ENCODE measurements at places on chromosomes 5 and 9.

GRCh38 chr9:124122321-124122720 lies 110.8 kb downstream of the LHX2 start:
- DNase-seq: no peak

DNA sequence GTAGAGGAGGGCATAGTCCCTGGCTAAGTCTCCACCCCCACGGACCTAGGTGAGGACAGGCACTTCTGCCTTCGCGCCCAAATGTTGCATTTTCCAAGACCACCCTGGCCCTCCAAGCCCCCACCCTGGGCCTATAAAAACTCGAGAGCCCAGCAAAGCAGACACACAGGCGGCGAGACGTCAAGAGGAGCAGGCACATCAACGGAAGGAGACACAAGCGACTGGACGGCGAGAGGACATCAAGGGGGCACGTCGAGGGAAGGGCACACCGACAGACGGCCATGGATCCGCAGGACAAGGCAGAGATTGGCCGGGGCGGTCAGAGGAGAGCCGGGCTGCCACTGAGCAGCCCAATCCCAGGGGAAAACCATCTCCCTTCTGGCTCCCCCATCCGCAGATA lies 348.0 kb downstream of the MTRR start:
- DNase-seq: no peak

DNA sequence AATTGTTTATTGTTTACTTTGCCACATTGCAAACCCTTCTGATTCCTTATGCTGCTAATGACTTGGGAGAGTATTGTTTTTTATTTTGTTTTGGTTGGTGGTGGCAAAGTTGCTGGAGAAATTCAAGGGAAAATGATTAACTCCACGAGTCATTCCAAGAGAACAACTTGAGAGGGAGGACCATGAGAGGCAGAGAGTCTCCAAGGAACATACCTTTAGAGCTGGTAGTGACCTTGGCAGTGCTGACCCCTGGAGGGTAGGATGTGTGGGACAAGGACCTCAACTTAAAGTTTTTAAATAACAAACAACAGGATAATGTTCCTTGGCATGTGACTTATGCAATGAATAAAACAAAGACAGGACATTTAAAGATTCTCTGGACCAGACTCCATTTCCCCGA lies 139.7 kb downstream of the LRRC70 start:
- DNase-seq: no peak

DNA sequence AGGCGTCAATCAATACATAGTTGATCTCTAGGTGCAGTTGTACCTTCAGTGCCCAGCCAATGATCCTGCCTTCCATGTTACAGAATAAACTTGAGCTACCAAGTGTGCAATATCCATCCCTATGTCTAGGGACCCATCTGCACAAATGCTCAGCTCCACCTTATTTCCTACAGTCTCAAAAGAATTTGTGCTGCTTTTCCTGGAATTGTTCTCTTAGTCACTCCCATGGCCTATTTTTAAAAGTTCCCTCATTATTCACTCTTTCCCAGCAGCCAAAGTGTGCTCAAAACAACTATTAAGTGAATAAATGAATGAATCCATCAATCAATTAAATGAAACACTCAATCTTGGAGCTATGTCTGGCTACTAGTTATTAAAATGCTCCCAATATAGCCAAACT lies 14.7 kb downstream of the LIX1 start:
- DNase-seq: no peak

DNA sequence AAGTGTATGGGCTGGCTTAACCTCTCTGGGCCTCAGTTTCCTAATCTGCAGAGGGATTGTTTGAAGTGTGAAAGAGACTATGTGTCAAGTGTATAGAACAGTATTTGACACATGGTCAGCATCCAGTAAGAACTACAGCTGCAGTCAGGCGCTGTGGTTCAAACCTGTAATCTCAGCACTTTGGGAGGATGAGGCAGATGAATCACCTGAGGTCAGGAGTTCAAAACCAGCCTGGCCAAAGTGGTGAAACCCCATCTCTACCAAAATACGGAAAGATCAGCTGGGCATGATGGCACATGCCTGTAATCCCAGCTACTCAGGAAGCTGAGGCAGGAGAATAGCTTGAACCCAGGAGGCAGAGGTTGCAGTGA lies 31.9 kb upstream of the STING1 start:
- DNase-seq: no peak

- DNase-seq: no peak
Measured at GRCh38 chr9:86178503-86178902, 79.1 kb upstream of the GOLM1 start.

GRCh38 chr5:67880876-67881275 lies 334.7 kb upstream of the PIK3R1 start:
- DNase-seq: no peak

DNA sequence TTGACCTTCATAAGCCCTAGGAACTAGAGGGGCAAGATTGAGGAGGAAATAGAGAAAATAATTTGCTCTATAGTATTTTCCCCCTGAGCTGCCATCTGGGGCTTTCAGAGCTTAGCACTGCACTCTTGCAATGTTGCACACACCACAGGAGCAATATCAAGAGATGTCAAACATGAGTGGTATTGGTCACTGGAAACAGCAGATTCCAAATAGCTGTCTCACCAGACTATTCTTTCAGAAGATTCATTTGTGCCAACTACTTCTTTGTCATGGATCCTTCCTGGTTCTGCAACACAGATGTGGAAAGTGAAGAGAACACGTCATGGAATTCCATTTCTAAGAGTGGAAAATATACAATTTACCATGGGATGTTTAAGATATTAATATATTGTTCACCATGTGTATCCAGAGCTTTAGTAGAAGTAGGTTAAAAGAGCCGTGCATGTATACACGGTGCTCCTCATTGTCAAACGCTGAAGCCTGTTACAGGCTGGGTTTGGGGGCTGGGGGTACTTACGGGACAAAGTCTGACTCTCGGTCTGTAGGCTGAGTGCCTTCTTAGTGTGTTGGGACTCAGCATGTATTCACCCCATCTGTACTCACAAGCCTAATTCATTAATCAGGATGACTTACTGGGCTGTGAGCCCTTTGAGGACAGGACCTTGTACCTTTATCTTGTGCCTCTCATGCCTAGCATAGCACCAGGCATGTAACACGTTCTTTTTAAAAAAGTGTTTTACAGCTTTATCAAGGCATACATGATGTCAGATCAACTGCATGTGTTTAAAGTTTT lies 31.4 kb upstream of the GDNF start:
- DNase-seq: peak; percentile 94

- no peak for DNase-seq
Measured at GRCh38 chr5:1943481-1943880, 60.8 kb upstream of the IRX4 start.

DNA sequence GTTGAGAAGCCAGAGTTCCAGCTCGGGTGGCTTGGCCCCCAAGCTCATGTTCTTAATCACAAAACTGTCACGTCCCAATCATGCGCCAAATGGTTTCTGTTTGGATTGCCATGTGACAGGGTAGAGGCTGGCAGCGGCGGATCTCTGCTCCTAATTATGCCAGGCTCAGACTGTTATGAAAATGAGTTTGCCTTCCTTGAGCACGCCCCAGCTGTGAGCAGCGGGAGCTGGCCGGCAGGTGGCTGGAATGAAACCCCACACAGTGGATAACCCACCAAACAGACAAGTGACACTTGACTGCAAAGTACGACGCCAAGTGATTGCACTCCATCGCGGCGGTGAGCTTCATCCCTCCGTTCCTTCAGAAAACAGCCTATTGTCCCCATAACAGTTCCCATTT lies 75.4 kb downstream of the CFAP77 start:
- no peak for DNase-seq

- DNase-seq: no peak
Measured at GRCh38 chr5:95840956-95841705, 18.6 kb upstream of the GLRX start.

DNA sequence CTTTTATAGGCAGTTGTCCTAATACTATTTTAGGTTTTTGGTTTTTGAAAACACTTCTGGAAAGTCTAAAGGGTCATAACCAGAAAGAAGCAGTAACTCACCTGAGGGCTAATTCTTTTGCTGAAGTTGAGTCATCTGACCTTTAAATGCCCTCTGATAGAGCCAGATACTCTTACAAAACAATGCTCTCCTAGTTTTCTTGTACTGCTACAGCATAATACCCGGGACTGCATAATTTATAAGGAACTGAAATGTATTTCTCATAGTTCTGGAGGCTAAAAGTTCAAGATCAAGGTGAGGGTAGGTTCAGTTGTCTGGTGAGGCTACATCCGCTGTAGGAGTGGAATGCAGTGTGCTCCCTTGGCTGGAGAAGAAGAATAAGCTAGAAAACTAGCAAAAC lies 670.3 kb downstream of the TLE4 start:
- DNase-seq: no peak

- no peak for DNase-seq
Measured at GRCh38 chr5:95350631-95351030, 40.5 kb upstream of the FAM81B start.

DNA sequence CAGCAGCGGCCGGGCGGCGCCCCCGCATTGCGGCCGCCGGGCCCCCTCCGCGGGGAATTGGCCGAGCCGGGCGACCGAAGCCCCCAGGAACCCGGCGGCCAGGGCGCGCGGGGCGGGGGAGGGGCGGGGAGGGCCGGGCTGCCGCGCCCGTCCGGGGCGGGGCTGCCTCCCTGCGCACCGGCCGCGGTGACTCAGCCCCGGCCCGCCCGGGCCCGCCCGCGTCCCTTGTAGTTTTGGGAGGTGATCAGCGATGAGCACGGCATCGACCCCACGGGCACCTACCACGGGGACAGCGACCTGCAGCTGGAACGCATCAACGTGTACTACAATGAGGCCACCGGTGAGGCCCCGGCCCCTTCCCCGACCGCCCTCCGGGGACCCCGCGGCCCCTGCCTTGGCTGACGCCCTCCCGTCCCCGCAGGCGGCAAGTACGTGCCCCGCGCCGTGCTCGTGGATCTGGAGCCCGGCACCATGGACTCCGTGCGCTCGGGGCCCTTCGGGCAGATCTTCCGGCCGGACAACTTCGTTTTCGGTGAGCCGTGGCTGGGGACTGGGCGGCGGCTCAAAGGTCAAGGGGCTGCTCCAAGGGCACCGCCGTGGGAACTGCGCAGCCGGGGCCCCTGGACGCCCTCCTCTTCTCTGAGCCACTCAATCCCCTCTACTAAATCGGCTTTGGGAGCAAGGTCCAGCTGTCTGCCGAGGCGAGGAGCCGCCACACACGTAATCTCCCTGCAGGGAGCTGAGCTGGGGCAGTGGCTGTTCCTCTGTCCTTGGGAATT lies 592 bp downstream of the TUBB4B start:
- DNase-seq: peak; percentile 33

GRCh38 chr5:80877592-80877991 lies 82.6 kb upstream of the RASGRF2 start:
- DNase-seq: no peak

- no peak for DNase-seq
Measured at GRCh38 chr9:138072897-138073296, 195.3 kb downstream of the CACNA1B start.

GRCh38 chr5:165573445-165573844 lies 2068.0 kb downstream of the MAT2B start:
- no peak for DNase-seq

GRCh38 chr9:137757613-137758029 lies 120.0 kb upstream of the CACNA1B start:
- peak; percentile 81 for DNase-seq

- no peak for DNase-seq
Measured at GRCh38 chr5:7678030-7678429, 172.9 kb downstream of the CFAP90 start.

DNA sequence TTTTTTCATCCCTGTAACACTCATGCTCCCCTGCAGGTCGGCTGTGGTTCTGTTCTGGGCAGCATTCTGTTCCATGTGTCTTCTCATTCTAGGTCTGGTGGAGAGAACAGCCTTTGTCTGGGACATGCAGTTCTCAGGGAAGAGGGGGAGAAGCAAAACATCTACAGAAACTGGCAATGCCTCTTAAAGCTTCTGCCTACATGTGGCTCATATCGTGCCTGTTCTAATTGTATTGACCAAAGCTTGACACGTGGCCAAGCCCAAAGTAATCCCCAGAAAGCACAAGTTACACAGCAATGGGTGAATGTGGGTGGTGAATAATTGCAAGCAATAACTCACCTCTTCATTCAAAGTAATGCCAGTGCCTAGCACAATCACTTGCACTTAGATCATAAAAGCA lies 218.2 kb upstream of the IL12B start:
- DNase-seq: no peak

DNA sequence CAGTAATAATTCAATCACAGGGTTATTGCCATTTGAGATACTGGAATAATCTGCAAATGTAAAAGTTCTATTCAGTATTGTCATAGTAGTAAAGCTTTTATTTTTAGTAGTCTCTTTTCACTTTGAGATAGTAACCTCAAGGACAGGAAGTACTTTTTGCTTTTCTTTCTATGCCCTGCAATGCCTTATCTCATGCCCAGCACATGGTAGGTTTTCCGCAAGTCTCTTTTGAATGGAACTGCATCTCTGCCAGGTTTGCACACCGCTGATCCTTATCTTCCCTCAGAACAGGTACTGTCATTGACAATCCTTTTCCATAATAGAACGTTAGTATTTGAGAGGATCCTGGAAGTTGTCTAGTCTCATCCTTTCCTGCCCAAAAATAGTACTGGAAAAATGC lies 91.8 kb upstream of the IFNK start:
- DNase-seq: no peak

DNA sequence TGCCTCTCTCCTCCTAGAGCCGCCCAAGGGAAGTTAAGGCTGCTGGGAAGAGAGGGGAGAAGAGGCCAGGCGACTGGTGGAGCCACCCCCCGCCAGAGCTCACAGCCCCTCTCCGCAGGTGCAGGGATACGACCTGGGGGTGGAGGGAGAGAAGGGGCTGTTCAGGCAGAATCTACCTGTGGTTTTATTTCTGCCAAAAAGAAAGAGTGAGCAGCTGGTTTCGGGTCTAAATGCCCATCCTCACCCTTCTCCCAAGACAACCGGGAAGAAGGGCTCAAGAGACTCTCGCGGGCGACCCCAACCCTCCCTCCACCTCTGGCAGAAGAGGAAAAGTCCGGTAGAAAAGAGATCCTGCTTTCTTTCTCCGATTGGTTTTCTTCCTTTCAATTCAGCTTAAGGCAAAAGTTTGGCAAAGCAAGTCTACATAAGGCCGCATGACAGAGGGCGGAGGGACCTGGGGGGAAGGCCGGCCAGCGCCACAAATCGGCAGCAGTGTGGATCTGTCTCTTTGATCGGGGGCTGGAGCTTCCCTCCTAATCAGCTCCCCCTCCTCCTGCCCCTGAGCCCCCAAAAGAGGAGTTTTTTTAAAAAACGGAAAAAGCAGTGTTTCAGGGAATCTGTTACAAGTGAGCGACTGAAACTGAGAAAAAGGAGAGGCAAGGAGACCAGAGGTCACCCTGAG lies 16.3 kb downstream of the FAM78A start:
- DNase-seq: no peak

GRCh38 chr5:120449501-120449900 lies 14.6 kb upstream of the PRR16 start:
- no peak for DNase-seq

- DNase-seq: no peak
Measured at GRCh38 chr9:98010445-98010844, 27.3 kb downstream of the ANP32B start.

- DNase-seq: no peak
Measured at GRCh38 chr9:92807757-92808725, 43.4 kb upstream of the BICD2 start.

DNA sequence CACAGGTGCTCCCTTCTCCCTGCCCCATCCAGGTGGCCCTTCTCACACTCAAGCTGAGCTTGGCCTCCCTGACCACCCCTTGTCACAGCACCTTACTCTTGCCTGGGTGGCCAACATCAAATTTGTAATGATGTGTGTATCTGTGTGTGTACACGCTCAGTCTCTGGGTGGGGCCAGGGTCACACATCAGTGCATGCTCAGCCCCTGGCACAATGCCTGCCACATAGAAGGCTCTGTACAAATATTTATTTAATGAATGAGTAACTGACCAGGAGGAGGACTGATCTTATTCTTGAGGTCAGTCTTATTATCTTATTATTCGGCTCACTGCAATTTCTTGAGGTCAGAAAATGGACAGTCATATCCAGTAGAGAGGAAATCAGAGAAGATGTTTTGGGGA lies 41.3 kb upstream of the HAND1 start:
- DNase-seq: no peak
